Thyroid gland (tissue), 4 donors: ENCODE measurements at places on chromosomes 12 and 14. TPM values are rescaled to one million over a fixed set of nuclear protein-coding genes. Genes with fewer than 3 reads are reported as not detected.

FGD4 gene
- 37.5 TPM for total RNA-seq

- no peak for DNase-seq
Measured at GRCh38 chr12:16096273-16096849, 181.1 kb downstream of the SLC15A5 start.

DNA sequence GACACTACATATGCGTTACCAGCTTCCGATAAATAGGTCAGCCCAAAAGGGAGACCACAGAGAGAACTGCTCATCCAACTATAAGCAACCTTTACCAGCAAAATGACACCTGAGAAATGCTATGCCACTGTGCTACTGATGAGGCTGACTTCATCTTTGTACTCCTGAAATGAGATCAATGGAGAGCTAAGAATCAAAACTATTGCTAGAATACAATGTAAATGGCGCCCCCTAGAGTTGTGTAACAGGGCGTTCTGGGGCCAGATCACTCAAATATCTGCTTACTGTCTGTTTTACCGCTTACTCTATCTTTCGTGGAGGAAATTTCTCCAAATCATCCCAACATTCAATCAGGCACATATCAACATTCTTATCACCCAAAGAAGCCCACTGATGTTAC lies 4.6 kb downstream of the ZNF384 start:
- no peak for DNase-seq

DNA sequence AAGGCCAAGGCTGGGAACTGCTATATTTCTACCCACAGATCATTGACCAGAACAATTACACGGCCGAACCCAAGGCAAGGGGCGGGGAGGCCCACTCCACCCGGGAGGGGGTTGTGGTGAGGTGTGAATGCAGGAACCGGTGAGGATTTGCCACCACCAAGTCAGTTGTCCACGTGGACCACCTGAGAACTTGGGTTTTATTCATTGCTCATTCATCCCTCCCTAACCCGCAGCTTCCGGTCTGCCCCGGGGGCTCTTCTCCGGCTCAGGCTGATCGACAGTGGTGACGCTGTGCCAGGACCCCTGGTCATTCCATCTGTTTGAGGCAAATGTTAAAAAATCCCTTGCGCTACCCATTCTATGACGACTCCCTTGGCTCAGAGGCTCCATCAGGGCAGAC lies 127.7 kb upstream of the RTL1 start:
- DNase-seq: no peak

HOXC5 gene
- not detected for total RNA-seq

MIP gene
- total RNA-seq: not detected

DNA sequence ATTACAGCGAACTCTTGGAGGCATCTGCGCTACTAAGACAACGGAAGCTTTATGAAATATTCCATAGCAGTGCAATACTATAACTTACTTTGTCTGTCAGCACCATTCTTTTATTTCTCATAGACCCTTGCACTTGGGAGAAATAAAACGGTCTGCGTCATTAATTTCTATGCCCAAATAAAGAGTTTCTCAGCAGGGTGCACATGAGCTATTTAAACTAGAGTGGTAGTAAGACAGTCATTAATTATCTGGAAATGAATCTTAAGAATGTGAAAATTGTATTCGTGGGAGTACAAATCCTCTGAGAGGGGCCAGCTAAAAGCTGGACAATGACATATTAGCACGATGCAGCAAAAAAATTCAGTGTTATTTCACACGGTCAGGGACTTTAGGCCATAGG lies 903.4 kb upstream of the FOXG1 start:
- DNase-seq: no peak

LRTM2 gene
- not detected for total RNA-seq

DNA sequence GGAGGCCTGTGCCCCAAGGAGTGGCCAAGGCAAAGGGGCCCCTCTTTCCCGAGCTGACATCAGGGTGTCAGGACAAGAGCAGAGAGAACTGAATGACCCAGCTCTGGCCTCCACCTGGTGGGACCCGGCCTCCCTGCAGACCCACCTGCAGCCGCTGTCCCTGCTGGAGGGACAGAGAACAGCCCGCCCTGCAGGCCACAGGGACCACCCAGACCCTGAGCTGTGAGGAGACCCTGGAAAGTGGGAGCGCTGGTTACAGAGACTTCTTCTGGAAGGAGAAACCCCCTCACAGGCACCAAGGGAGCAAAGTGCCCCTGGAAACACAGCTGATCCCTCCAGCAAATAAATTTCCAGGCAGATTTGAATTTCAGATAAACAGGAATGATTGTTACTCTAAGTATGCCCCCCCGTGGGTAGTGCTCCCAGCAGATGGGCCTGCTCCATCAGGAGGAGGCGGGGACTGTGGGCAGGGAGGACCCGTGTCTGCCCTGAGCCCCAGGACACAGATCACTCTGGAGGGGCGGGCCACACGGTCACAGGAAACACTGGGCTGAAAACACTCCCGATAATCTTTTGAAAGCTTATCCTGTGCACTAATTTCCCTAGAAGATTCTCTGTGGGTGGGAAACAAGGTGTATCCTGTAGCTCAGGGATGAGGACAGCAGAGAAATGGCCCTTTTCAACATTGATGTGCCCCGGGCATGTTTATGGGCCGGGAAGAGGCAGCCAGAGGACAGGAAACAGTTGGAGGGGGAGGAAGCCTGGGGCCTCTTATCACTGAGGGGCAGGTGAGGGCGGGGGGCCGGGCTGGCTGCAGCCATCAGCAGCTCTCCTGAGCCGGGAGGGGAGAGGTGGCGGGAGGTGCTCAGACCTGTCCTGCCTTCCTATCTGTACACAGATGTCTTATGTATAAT lies 276.0 kb downstream of the ADGRD1 start:
- peak; percentile 61 for DNase-seq

DNA sequence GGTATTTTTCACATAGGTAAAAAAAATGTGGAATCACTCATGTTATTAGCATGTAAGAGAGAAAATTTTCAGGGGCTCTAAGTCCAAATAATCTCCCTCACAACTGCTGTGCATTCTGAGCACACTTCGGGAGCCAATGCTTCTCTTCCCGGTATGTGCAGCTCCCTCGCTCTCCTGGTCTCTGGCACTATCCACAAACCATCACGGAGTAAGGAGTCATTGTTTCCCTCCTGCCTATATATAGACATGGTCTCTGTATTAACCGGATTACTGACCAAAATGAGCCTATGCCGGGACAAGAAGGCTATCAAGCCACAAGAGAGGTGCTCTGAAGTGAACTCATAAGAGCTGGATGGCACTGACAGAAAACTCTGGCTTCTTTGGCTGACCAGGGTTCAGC lies 13.4 kb downstream of the HECTD4 start:
- DNase-seq: no peak

NID2 gene
- 115 TPM for total RNA-seq

GRCh38 chr14:94125659-94126418 lies 3.6 kb downstream of the IFI27L2 start:
- no peak for DNase-seq

DNA sequence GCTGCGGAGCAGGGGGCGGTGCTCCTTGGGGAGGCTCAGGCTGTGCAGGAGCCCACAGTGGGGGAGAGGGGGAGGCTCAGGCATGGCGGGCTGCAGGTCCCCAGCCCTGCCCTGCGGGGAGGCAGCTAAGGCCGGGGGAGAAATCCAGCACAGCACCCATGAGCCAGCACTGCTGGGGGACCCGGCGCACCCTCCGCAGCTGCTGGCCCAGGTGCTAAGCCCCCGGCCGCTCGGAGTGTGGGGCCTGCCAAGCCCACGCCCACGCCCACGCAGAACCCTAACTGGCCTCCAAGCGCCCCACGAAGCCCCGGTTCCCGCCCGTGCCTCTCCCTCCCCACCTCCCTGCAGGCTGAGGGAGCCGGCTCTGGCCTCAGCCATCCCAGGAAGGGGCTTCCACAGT lies 145.6 kb upstream of the SEL1L start:
- DNase-seq: no peak
